Lower lobe of right lung (tissue), 2 donors: ENCODE measurements at places on chromosomes 7 and 10. TPM values are rescaled to one million over a fixed set of nuclear protein-coding genes. Genes with fewer than 3 reads are reported as not detected.

- H3K4me3 ChIP-seq, result no peak overlapping the region
- no peak for DNase-seq
- H3K27ac ChIP-seq, result no peak overlapping the region
- no peaks in the 10 kb centered on the region for H3K4me1 ChIP-seq
These were observed 113.4 kb upstream of the NUPR2 start for GRCh38 chr7:56229631-56230030.

DNA sequence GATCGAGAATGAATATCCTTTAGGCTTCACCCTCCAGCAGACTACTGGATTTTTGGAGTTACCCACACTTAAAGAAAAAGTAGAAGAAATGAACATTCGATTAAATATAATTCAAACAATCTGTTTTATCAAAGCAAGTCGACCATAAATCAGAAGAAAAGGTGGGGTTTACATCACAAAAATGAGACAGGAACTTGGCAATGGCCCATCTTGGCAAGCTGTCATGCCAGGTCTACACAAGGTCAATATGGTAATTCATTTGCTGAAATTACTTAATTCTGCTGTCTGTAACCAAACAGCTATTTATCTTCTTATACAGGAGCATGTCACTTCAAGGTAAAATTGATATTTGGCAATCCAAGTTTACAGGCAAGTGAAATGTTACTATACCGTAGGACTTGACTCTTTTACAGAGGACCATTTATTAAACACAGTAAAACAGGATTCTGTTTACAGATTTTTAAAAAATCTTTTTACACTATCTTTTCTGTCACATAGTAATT lies 640.6 kb upstream of the NRP1 start:
- no peaks in the 10 kb centered on the region for H3K4me1 ChIP-seq
- no peaks in the 10 kb centered on the region for H3K27me3 ChIP-seq
- H3K4me3 ChIP-seq, result no peak overlapping the region

DNA sequence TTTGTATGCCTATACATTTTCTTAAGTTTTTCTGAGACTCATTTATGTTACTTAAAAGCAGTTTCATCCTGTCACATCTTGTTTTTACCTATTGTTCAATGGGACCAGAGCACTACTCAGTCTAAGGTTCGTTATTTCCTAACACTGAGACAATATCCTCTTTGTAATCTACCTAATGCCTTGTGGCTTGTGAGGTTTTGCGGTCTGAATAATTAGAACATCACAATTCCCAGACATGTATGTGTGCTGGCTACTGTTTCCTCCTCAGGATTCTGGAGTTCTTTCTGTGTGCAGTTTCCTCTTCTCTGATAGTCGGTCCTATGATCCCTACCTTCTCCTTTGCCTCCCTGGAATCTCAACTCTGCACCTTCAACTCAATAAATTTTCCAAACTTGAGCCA lies 620.2 kb downstream of the ANKRD7 start:
- no peaks in the 10 kb centered on the region for H3K27me3 ChIP-seq
- no peak overlapping the region for H3K27ac ChIP-seq
- no peaks in the 10 kb centered on the region for H3K36me3 ChIP-seq
- DNase-seq, result no peak
- H3K4me3 ChIP-seq, result no peak overlapping the region

GRCh38 chr10:74544106-74544505 lies 282.3 kb upstream of the KAT6B start:
- no peaks in the 10 kb centered on the region for H3K27me3 ChIP-seq
- H3K27ac ChIP-seq, result no peak overlapping the region
- no peak overlapping the region for H3K4me3 ChIP-seq
- DNase-seq, result no peak
- H3K4me1 ChIP-seq, result no peaks in the 10 kb centered on the region
- no peaks in the 10 kb centered on the region for H3K36me3 ChIP-seq

Gene FGFR2
- 59.2 TPM for total RNA-seq

Gene SEMA3E
- total RNA-seq, result 8.8 TPM
